ENCODE measurements at places on chromosomes 7 and 10. TPM values are rescaled to one million over a fixed set of nuclear protein-coding genes. Genes with fewer than 3 reads are reported as not detected.

Gene ASB15
- total RNA-seq, result not detected

Gene CYP2W1
- total RNA-seq, result not detected

Gene ENKUR
- not detected for total RNA-seq

Gene AMPH
- 2.8 TPM for total RNA-seq

Gene MSMB
- total RNA-seq, result not detected

DNA sequence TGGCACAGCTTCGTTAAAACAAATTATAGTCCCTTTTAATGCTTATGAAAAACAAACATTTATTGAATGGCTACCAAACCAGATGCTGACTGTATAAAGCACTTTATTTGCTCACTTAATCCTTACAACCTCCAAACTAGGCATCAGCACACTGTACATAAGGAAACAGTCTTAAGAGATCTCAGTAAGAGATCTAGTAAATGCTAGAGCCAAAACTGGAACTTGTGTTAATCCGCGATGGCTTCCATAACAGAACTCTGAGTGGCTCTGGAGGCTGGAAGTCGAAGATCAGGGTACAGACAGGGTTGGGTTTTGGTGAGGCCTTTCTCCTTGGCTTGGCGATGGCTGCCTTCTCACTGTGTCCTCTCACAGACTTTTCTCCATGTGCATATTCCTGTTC is 27.0 kb downstream of the PDZD8 start:
- DNase-seq, result no peak

DNA sequence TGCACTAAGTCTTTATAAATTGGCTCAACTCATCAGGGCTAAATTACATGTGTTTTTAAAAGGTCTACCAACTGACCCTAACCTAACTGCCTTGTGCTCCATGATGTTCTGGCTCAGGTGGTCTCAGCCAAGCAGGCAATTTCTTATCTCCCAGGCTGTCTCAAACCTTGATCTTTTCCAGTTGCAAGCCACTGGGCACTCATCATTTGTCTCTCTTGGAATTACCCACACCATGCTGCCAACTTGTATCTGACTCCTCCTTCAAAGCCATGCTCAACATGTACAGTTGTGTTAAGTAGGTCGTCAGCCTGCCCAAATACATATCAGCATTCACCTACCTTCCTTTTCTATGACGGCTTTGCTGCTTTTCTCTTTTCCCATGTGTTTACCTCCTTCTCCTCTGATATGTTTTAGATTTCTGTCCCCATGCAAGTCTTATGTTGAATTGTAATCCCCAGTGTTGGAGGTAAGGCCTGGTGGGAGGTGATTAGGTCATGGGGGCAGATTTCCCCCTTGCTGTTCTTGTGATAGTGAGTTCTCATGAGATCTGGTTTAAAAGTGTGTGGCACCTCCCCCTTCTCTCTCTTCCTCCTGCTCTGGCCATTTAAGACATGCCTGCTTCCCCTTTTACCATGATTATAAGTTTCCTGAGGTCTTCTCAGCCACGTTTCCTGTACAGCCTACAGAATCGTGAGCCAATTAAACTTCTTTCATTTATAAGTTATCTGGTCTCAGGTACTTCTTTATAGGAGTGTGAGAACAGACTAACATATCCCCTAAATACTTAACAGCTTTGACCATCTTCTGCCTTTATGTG is 130.0 kb downstream of the ELAPOR2 start:
- DNase-seq, result no peak

DNA sequence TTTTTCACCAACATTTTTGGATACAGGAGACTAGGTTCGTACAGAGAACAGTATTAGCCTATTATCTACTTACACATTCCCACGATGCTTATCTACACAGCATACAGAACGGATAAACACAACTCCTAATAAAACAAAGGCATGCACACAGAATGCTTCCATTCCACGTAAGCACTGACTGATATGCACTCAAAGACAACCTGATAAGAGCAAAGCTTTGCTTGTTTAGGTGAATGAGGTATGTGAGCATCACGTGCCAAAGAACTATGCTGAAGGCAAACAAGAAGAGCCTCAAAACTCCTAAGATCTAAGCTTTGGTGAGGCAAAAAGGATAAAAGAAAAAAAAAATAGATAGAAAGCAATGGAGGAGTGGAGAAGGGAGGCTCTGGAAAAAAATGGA is 413.5 kb upstream of the LRRN3 start:
- DNase-seq, result no peak

DNA sequence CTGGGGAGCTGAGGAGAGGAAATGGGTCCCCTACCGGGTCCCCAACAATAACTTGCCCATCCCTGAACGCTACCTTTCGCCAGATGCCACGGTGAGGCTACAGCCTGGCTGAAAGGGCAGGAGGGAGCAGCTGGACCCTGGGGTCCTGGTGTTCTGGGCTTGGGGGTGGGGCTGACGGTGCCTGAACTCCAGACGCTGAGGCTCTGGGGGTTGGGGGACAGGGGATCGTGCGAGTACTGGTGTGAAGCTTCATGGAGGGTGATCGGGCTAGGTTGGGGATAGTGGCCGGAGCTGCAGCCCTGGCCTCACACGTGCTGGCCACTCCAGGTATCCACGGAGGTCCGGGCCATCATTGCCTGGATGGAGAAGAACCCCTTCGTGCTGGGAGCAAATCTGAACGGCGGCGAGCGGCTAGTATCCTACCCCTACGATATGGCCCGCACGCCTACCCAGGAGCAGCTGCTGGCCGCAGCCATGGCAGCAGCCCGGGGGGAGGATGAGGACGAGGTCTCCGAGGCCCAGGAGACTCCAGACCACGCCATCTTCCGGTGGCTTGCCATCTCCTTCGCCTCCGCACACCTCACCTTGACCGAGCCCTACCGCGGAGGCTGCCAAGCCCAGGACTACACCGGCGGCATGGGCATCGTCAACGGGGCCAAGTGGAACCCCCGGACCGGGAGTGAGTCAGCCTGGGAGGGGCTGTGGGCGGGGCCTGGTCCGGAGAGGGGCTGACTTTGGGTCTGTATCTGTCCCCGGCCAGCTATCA is 8.3 kb downstream of the AEBP1 start:
- no peak for DNase-seq

- DNase-seq, result no peak
Measured at GRCh38 chr7:130187360-130187759, 17.8 kb downstream of the TMEM209 start.

GRCh38 chr7:102061354-102061945 is 225.2 kb upstream of the SH2B2 start:
- DNase-seq, result no peak

DNA sequence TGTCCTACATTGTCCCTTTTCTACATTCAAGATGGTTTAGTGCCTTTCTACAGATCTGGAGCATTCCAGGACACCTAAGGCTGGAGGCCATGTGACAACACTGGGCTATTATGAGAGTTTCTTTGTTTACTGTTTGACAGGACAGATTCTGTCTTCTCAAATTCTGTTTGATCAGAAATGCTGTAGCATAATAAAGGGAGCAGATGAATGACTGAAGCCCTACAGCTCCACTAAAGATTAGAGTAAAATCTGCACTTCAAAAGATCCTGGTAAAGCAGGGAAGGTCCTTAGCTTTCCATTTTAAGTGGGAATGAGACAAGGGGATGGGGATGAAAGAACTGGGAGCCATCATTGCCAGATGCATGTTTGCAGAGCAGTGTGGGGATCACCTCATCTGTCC is 38.4 kb downstream of the TMEM229A start:
- no peak for DNase-seq

- DNase-seq, result no peak
Measured at GRCh38 chr10:77591238-77591880, 46.2 kb downstream of the KCNMA1 start.

GRCh38 chr7:39721345-39721744 is 98.0 kb downstream of the RALA start:
- DNase-seq, result no peak

GRCh38 chr7:157612009-157612663 is 275.3 kb downstream of the DNAJB6 start:
- no peak for DNase-seq

- no peak for DNase-seq
Measured at GRCh38 chr7:28606421-28606820, 194.1 kb downstream of the CREB5 start.

GRCh38 chr10:19922236-19922963 is 106.2 kb downstream of the PLXDC2 start:
- no peak for DNase-seq

GRCh38 chr10:51008346-51008745 is 65.9 kb upstream of the PRKG1 start:
- DNase-seq, result no peak
